Stimulated activated CD4-positive, alpha-beta T cell treated with anti-CD3 and anti-CD28 coated beads, Interleukin-2, amount 100 ng/mL, for 48 hours (primary cell): ENCODE measurements at places on chromosomes 2 and 18.

DNA sequence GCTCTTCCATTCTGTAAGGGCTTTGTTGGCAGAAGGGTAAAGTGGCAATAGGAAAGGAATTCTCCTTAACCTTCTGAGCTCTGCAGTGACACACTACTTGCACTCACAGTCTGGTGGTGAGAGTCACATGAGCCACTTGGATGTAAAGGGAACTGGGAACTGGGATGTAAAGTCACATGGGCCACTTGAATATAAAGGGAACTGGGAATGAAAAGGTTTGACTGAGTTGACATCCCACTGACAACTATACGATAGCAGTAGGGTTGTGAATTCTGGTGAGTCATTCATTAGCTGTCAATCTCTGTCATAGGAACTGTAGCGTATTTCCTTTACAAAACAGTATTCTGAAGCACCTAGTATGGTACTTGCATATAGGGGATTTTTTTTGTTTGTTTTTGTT lies 5.5 kb downstream of the RPE start:
- no peak for DNase-seq

DNA sequence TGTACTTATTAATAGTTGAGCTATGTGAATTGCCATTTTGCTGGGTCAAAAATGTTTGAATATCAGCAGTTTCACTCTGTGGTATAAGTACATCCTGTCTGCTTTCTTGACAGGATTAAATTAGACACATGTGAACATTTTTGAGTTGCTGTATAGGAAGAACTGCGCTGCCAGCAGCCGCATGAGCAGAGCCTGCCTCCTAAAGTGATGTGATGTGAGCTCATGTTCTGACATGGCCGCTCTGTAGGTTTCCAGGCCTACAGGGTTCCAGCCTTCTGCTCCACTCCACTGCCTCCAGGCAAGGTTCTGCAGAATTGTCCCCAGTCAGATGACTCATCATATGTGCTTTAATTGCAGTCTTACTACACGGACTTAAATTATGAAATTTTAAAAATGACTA lies 119.7 kb upstream of the NFATC1 start:
- DNase-seq = no peak

DNA sequence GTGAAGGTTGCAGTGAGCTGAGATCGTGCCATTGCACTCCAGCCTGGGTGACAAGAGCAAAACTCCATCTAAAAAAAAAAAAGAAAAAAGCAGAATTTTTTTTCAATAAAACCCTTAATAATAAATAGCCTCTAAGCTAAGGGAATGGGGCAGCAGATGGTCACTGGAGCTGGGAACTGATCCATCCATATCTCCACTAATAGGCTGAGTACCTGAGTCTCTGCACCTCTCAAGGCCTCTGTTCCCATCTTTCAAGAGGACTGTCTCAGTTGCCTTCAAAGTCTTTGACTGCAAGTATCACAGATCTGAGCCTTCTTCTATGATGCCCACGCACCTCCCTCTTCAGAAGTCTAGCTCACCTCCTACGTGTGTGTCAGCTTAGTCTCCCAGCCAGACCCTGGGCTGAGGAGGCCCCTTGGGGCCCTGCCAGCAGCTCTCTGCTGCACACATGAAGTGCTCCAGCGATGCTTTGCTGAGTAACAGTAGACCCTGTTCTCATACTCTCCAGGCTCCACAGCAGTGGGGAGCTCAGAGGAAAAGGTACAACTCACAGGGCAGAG lies 32.9 kb downstream of the ST8SIA5 start:
- DNase-seq = no peak

DNA sequence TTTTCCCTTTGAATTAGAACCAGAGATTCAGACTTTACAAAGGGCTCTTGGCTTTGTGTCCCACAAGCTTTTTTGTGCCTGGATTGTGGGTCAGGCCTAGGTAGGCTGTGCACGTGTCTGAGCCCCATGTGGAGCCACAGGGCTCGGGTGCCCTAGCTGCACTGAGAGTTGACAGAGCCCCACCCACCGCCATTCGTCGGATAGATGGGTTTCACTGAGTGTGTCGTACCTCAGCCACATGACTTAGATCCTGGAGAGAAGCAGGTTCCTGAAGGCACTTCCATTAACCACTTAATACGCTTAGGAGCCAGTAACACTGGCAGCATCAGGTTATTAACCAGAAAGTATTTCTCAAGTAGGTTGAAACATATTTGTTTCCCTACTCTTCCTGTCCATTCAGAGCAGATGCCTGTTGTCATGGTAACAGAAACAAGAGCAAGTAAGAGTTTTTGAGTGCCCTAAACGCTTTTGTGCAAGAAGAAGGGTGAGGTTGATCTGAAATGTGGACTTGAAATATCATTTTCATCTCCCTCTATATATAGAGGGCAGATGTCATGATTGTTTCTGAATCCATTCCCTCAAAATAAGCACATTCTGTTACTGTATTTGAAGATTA lies 30.0 kb downstream of the ADCYAP1 start:
- no peak for DNase-seq

GRCh38 chr2:126239320-126239955 lies 416.5 kb upstream of the GYPC start:
- no peak for DNase-seq

- no peak for DNase-seq
Measured at GRCh38 chr2:238696331-238696730, 151.6 kb upstream of the TWIST2 start.

DNA sequence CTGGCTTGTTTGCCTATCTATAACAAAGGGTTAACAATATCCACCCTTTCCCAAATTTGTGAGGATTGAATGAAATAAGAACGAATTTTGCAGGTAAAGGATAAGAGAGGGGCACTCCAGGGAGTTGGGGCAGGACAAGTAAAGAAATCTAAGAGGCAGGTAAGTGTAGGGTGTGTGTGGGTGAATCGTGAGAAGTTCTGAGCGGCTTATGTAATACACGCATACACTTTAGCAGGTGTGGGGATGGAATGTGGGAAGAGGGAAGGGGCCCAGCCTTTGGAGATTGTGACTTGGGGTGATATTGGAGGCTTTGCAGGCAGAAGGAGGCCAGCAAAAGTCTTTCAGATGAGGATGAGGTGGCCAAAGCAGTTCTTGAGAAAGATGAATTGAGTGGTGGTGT lies 83.2 kb upstream of the AQP4 start:
- no peak for DNase-seq

DNA sequence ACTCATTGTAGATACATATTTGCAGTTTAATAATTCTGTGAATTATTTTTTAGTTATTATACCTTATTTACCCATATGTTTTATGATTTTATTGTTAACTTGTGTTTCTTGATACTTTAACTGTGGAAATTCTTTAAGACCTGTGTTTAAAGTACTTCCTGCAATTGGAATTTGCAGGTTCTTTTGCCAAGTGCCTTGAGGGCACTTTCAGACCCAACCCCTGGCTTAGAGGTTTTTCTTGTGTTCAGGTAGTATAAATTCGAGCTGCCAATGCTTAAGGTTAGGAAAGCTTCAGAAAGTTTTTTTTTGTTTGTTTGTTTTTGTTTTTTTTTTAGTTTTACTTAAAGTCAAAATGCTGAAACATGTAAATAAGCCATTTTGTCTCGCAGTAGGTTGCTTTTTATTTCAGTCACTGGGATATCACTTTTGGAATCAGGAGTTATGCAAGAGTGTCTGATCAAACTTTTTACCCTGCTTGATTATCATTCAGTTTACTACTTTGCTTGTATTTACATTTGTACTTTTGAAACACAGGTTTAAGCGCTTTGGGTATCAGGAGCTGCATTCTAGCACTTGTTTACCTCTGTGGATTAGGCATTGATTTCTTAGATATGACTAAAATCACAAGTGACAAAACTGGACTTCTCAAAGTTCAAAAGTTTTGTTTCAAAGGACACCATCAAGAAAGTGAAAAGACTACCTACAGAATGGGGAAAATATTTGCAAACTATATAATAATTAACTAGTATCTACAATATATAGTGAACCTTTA lies 31.8 kb downstream of the TDRD15 start:
- no peak for DNase-seq

DNA sequence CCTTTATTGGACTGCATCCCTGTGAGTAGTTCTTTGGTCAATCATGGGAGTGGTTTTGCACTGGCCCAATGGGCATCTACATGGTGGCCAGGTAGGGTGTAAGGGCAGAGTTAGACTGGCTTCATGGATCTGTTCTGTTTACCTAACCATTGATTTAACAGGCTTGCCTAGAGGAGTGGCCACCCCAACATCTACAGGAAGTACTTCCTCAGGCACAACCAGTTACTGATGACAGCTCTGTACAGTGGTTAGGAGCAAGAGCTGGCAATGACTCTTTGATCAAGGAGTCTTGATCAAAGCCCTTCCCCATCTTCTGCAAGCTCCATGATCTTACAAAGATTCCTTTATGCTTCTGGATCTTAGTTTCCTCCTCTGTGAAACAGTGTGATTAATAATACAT lies 140.9 kb upstream of the CYP1B1 start:
- no peak for DNase-seq

- DNase-seq = no peak
Measured at GRCh38 chr2:113166187-113166645, 7.6 kb upstream of the PSD4 start.

DNA sequence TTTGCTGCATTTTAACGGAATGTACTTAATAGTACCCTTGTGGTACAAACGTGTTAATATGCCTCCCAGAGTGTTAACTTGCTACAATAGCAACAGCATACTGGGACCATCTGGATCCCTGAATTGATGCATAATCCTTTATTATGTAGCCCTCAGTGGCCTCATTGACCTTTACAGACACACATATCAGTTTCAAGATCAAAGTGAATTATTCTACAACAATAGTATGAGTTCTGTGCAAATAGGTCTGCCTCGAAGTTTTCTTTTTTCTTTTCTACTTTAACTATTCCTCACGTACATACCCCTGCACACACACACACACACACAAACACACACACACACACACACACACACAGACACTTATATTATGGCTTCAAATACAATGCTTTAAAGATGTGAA lies 1622.1 kb downstream of the LRP1B start:
- DNase-seq = no peak

GRCh38 chr2:18749912-18750526 lies 160.7 kb upstream of the NT5C1B start:
- DNase-seq = peak; percentile 47

DNA sequence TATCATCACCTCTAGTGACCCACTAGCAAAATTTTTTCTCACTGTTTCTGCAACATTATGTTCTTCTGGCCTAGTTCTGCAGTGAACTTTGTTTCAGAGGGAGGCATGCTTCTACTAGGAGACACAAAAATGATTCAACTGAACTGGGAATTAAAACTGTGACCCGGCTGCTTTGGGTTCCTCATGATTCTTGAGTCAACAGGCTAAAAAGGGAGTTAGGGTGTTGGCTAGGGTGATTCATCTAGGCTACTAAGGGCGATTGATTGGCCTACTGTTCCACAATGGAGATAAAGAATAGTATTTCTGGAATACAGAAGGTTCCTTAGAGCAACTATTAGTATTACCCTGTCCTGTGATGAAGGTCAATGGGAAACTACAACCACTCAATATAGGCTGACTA lies 179.5 kb downstream of the PPP1R1C start:
- DNase-seq = no peak

- DNase-seq = no peak
Measured at GRCh38 chr2:60806595-60806987, 50.5 kb downstream of the PAPOLG start.
